ENCODE measurements at places on chromosomes 3 and 15. TPM values are rescaled to one million over a fixed set of nuclear protein-coding genes. Genes with fewer than 3 reads are reported as not detected.

The GOLGA8O gene
- total RNA-seq, result not detected

The GCNT3 gene
- total RNA-seq, result not detected

The GOLGA6D gene
- not detected for total RNA-seq

The POLQ gene
- 13.2 TPM for total RNA-seq

The CPLX3 gene
- not detected for total RNA-seq

The ARPP21 gene
- not detected for total RNA-seq

The CLDN16 gene
- 0.74 TPM for total RNA-seq

The CYP8B1 gene
- not detected for total RNA-seq

Measured in Daoy (cell line).